ENCODE measurements at places on chromosomes 5 and 9.

- DNase-seq: no peak
These were observed 204.8 kb downstream of the GAPVD1 start for GRCh38 chr9:125466411-125466810.

DNA sequence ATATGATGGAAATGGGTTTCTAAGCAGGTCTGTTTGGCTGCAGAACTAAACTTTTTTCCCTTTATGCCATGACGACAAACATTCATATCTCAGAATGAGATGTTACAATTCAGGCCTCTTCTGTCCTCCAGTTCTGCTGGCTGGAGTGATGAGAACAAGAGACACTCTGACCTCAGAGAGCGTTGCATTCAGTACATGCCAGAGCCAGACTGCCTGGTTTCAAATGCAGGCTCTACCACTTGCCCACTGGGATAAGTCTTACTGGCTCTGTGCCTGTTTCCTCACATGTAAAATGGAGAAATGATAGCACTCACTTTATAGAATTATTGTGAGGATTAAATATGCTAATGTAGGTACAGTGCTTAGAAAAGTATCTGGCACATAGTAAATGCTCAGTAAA lies 24.8 kb upstream of the TOMM5 start:
- no peak for DNase-seq

- DNase-seq: no peak
These were observed 92.7 kb upstream of the RUSC2 start for GRCh38 chr9:35397216-35397698.

DNA sequence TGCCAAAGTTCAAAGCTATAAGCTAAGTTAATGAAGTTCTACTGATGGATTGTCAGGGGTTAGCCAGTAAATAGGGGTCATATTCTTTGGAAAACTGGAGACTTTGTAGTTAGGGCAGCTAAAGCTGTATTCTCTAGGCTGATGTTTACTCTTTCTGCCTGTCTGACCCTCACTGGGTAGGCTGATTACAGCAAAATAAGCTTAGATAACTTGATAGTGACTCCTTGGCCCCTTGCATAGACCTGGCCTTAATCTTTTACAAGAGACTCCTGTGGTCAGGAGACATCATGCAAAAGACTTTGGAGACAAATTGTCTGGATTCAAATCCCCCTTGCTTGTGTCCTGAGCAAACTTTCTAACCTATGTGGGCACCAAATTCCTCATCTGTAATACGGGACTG lies 314.4 kb upstream of the MSX2 start:
- no peak for DNase-seq

DNA sequence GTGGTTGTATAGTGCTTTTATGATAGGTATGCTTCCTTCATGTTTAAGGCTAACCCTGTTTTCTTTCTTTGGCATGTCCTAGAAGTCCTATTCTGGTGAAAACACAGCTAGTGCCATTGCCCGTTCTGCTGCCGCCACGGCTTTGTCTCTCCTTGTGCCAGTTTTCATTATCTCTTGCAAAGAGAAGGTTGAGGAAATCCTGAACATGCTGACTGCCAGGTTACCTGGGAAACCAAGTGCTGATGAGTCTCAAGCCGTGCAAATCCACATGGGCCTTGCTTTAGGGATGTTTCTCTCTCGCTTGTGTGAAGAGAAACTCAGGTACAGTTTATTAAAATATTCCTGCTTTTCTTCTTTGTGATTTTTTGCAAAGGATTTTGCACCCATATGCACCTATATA lies 102.2 kb downstream of the HACD4 start:
- no peak for DNase-seq

Measured in CD4-positive, alpha-beta T cell treated with Interleukin-4 for 4 hours (primary cell).